ENCODE measurements at places on chromosomes 6 and 20. TPM values are rescaled to one million over a fixed set of nuclear protein-coding genes. Genes with fewer than 3 reads are reported as not detected.

- no peak for DNase-seq
Measured at GRCh38 chr20:46304361-46304760, 3.9 kb downstream of the CDH22 start.

- no peak for DNase-seq
Measured at GRCh38 chr20:62796699-62797491, 622 bp downstream of the MRGBP start.

The ADGB gene
- not detected for polyA plus RNA-seq

DNA sequence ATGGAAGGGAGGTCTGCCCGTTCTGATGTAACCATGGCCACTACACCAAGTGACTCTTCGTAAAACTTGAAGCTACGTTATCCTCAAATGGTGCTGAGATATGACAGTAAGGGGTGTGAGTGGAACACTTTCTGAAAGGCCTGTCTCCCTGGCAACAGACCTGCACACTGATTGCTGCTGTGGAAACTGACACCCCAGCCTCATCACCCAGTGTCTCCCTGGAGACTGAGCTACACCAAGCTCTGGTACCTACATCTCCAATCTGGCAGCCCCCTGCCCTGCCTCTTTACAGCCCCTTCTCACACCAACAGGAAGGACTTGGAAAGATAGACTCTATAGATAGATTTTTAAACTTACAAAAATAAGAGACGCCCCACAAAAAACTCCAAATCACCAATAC is 13.2 kb downstream of the PI16 start:
- no peak for DNase-seq

DNA sequence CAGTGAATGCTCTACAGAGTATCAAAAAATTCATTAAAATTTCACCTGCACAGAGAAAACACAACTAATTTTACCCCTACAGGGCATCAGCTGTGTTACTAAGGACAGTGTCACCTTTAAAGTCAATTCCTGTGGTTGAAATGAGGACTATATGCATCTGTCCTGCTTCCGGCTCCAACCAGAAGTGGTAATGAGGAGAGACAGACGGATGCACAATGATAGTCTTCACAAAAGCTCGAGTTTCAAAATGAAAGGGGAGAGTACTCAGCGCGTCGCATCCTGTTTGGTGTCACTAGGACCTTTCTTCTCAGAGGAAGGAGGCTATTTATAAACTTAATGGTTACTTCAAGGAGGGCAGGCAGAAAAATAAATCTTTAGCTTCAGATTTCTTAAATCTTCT is 86.5 kb downstream of the LYRM4 start:
- DNase-seq, result no peak

The SMPDL3A gene
- polyA plus RNA-seq, result 35.2 TPM

GRCh38 chr20:52166150-52166549 is 25.4 kb downstream of the ZFP64 start:
- DNase-seq, result no peak

DNA sequence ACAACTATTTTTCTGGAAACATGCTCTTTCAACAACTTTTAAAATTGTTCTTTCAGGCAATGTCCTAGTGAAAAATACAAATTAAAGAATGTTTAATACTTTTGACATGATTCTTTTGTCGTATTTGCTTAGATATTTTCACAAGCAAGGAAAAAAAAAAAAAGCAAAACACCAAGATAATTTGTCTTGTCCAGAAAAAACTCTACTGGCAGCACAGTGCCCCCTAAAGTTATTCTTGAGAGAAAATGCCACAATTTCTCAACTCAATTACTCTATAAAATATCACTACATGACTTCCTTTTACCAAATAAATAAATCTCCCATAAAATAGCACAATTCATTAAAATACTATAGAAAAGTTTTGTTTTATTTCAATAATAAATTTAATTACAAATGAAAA is 652.5 kb upstream of the EPHA7 start:
- no peak for DNase-seq

- DNase-seq, result no peak
Measured at GRCh38 chr6:113317891-113318574, 539.1 kb upstream of the MARCKS start.

The PHF20 gene
- 95.7 TPM for polyA plus RNA-seq

- no peak for DNase-seq
Measured at GRCh38 chr6:43075670-43076463, at the start of gene PTK7. Gene PTK7 (plus strand): TSS chr6:43076314. CDS start chr6:43076489, 175 bp downstream.

GRCh38 chr6:10719964-10720264 is 3.0 kb upstream of the TMEM14C start:
- DNase-seq, result peak; percentile 20

GRCh38 chr6:1585669-1586049 is 24.1 kb upstream of the FOXC1 start:
- DNase-seq, result no peak

The SIGLEC1 gene
- polyA plus RNA-seq, result 0.98 TPM

- no peak for DNase-seq
Measured at GRCh38 chr20:34269996-34270627, 28.9 kb downstream of the ASIP start.

DNA sequence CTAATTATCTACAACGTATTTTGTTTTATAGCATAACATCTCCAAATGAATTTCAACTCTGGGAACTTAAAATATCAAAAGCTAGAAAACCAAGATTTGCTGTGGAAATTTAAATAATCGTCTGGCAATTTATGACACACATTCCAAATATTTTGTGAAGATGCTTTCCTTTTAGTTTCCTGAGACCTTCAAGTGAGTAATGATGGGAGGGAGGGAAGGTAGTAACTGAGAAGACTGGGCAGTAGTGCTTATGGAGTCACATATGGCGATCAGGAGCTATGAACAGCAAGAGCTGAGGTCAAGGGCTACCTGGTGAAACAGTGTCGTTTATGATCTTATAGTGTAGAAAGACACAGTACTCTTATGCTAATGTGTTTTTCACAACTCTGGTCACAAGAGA is 178.2 kb upstream of the THEMIS start:
- no peak for DNase-seq

DNA sequence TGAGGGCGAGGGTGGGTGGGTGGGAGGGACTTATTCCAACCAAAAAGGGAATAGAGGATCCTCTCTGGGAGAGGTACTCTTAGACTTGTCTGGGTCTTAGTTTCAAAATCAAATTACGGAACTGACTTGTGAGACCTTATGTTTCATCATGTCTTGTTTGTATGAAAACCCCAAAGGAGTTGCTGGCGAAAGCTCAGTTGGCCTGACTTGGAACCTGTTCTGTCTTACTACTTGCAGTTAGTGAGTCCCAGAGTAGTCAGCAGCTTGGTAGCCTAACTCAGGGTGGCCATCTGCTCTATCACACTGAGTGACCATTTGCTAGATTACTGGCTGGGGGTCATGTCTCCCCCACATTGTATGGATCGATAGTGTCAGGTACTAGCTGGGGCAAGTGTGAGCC is 114.9 kb upstream of the MOCS1 start:
- no peak for DNase-seq

The KIF6 gene
- polyA plus RNA-seq, result 0.09 TPM

- DNase-seq, result no peak
Measured at GRCh38 chr6:45667766-45668165, 290.0 kb upstream of the SUPT3H start.

The CAP2 gene
- 211 TPM for polyA plus RNA-seq

The ME1 gene
- 13.5 TPM for polyA plus RNA-seq

The MOG gene
- not detected for polyA plus RNA-seq

DNA sequence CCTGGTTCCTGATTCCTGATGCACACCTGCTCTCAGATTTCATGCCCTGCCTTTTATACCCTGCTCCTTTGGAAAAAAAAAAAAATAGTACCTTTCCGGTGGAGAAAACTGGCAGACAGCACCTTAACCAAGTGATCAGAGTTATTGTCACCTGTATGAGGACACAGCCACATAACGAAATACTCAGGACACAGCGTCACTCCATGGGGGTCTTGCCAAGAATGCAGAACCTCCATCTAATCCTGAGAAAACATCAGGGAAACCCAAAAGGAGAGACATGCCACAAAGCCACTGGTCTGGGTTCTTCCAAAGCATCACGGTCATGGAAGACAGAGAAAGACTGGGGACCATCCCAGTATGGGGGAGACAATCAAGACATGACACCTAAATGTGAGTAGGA is 29.1 kb downstream of the BFSP1 start:
- no peak for DNase-seq

The SRPK1 gene
- polyA plus RNA-seq, result 21.3 TPM
